ENCODE measurements at places on chromosomes 2 and 18.

DNA sequence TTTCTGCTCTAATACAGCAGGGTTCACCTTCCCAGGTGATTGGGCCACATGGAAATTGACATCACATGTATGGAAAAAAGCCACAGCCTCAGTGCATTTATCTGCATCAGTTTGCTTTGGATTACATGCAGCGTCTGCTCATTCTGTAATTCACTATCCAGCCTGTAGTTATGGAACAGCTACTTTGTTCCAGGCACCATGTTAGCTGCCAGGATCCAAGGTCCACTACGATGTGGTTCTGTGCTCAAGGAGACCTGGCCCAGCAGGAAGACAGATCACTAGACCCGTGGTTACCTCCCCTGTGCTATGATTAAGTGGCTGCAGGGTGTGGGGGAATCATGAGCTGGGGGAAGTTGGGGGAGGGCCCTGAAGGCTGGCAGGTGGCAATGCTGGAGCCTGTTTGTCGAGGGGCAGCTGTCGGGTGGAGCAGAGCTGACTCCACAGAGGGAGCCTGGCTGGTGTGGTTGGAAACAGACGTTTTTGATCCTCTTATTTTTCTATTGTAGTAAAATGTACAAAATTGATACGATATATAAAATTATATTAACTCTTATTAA, 58.6 kb downstream of the TSHZ1 start:
- peak; percentile 88 for DNase-seq

- no peak for DNase-seq
These were observed 94.2 kb downstream of the NEB start for GRCh38 chr2:151640087-151640486.

DNA sequence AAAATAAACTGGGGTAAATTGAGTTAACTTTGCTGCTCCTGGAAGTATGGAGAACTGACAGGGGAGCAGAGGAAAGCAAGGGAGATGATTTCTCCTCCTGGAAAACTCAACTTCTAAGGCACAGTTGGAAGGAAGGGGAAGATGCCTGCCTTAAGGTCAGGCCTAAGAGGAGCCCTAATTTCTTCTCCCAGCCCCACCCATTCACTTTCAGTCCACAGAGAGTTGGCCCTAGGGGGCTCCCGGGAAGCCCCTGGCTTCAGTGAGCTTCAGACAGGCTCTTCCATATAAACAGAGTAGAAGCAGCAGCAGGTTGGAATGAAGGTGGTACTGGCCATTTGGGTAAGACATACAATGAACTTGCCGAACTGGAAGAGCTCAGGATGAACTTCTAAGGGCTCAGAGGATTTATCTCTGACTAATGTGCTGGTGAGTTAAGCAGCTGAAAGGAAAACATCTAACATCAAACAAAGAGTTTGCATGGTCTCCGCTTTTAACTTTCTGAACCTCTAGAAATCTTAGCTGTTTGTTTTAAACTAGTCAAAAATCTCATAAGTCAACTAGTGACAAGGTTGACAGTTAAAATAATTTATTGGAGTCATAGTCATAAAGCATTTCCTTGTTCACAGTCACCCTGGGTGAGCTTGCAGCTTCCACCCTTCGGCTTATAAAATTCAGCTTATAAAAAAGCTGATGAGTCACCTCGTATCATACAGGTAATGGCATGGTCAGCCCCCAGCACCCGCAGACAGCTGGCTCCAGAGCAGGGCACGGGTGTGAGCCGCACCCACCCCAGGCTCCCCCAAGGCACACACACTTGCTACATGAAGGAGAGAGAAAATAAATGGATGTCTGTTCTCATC, 9.8 kb downstream of the MALL start:
- no peak for DNase-seq

DNA sequence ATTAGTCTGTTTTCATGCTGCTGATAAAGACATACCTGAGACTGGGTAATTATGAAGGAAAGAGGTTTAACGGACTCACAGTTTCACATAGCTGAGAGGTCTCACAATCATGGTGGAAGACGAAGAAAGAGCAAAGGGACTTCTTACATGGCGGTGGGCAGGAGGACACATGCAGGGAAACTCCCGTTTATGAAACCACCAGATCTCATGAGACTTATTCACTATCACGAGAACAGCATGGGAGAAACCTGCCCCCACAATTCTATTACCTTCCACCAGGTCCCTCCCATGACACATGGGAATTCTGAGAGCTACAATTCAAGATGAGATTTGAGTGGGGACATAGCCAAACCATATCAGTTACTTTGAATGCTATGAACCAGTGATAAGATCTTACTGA, 44.1 kb downstream of the SCTR start:
- no peak for DNase-seq

GRCh38 chr2:101123795-101124471, 27.2 kb downstream of the TBC1D8 start:
- no peak for DNase-seq

GRCh38 chr18:53644799-53645471, 579.5 kb downstream of the MBD2 start:
- DNase-seq: peak; percentile 26

DNA sequence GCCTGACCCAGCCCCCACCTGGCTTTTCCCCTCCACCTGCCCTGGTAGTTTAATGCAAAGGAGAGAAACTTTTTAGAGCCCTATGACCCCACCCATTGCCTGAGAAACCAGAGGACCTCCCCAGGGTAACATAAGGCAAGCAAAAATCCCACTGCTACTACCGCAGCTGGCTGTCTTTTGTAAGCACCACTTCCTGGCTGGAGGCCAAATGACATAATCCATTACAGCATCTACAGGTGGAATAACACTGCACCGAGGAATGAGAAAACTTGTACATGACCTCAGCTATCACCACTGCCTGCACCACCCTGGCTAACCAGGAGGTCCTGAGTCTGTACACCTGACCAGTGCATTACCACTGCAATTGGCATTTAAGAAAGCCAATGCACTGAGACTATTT, 149.6 kb upstream of the GALNT5 start:
- DNase-seq: peak; percentile 88

All from NCI-H524 (cell line).